ENCODE measurements at places on chromosomes 4 and X. TPM values are rescaled to one million over a fixed set of nuclear protein-coding genes. Genes with fewer than 3 reads are reported as not detected.

GRCh38 chr4:38950734-38951133 lies 81.5 kb downstream of the TMEM156 start:
- no peaks in the 10 kb centered on the region for H3K36me3 ChIP-seq
- no peak overlapping the region for H3K27ac ChIP-seq
- H3K4me3 ChIP-seq: no peak overlapping the region
- peaks cover 2% of the 10 kb centered on the region for H3K4me1 ChIP-seq

GRCh38 chr4:84035568-84035967 lies 463.5 kb downstream of the NKX6-1 start:
- no peaks in the 10 kb centered on the region for H3K36me3 ChIP-seq
- no peaks in the 10 kb centered on the region for H3K4me1 ChIP-seq
- H3K27ac ChIP-seq: no peak overlapping the region
- H3K27me3 ChIP-seq: no peaks in the 10 kb centered on the region
- H3K4me3 ChIP-seq: no peak overlapping the region

GRCh38 chrX:69038816-69039215 lies 126.4 kb downstream of the PJA1 start:
- H3K27ac ChIP-seq: no peak overlapping the region
- no peak overlapping the region for H3K4me3 ChIP-seq
- no peak for DNase-seq
- H3K4me1 ChIP-seq: no peaks in the 10 kb centered on the region

DNA sequence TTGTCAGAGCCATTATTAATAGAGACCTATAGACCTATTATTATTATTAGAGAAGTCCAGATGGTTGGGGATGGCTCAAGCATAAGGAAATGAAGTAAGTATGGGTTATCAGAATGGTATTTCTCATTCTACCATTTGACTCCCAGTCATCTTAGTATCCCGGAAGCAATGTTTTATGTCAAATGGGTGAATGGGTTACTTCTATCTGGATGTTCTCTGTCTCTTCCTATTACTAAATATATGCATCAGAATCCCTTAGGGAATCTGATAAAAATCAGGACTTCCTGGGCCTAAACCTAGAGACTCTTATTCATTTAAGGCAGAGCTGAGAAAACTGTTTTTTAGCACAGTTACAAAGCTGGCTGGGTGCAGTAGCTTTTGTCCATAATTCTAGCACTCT lies 149.9 kb downstream of the SLC10A7 start:
- H3K4me1 ChIP-seq: no peaks in the 10 kb centered on the region
- H3K27me3 ChIP-seq: no peaks in the 10 kb centered on the region
- no peak overlapping the region for H3K4me3 ChIP-seq
- no peak for DNase-seq
- H3K27ac ChIP-seq: no peak overlapping the region

GRCh38 chr4:48905363-48906015 lies 1.1 kb downstream of the OCIAD2 start:
- H3K36me3 ChIP-seq: peaks cover 31% of the 10 kb centered on the region
- peak overlapping the region; percentile 82 for H3K27ac ChIP-seq
- DNase-seq: no peak
- H3K4me3 ChIP-seq: peak overlapping the region; percentile 75

Gene TLR2
- 3.3 TPM for polyA plus RNA-seq

Gene GPAT3
- 0.17 TPM for polyA plus RNA-seq

Gene TRIM75
- polyA plus RNA-seq: not detected

Gene CSAG3
- polyA plus RNA-seq: not detected

Data from B cell (primary cell).